ENCODE measurements at places on chromosomes 7 and 10.

GRCh38 chr10:111281516-111281915 is 204.7 kb downstream of the ADRA2A start:
- DNase-seq = no peak

DNA sequence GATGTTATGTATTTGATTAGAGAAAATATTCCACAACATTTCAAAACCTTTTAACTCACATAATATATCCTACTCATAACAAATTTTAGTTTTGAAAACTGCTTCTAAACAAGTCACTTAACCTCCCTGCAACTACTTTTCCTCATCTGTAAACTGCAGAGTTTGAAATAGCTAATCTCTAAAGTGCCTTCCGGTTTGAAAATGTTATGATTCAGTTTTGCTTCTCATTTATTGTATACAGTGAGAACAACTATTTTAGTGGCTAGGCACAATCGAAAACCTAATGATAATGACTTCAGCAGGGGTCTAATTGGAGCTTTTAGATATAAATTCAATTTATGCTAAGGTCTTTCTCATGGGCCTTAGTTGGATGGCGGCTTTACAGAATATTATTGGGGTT is 30.7 kb upstream of the TEX47 start:
- no peak for DNase-seq

DNA sequence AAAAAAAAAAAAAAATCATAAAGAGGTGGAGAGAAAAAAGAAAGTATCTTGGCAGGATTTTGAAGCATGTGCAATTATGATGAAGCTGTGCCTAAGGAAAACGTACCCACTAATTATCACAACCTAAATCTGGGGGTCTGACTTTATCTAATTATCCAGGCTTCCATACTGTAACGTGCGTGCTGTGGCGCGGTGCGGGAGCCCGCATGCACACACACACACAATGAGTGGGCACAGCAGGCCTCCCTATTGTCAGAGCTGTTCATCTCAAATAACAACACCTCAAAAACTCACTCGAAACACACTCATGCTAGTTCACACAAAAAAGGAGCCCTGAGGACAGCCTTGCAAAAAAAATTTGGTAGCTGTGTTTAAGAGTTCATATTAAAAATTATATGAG is 31.9 kb downstream of the BEND7 start:
- DNase-seq = no peak

GRCh38 chr7:70400829-70401380 is 731.0 kb upstream of the GALNT17 start:
- no peak for DNase-seq

DNA sequence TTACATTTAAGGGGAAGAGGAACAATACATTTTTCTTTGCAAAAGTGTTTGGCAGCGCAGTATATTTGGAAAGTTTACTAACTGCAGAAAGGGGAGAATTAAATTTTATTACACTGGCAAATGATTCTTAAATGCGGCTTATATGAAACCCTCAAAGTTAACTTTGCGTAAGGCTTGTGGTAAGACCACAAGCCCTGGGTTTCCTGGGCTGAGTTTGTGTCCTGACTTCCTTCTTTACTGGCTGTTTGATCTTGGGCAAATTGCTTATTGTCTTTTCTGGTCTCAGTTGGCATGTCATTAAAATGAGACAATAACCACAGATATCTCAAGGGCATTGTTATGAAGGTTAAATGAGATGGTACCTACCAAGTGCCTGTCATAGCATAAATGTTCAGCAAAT is 106.8 kb downstream of the GLRX3 start:
- DNase-seq = no peak

DNA sequence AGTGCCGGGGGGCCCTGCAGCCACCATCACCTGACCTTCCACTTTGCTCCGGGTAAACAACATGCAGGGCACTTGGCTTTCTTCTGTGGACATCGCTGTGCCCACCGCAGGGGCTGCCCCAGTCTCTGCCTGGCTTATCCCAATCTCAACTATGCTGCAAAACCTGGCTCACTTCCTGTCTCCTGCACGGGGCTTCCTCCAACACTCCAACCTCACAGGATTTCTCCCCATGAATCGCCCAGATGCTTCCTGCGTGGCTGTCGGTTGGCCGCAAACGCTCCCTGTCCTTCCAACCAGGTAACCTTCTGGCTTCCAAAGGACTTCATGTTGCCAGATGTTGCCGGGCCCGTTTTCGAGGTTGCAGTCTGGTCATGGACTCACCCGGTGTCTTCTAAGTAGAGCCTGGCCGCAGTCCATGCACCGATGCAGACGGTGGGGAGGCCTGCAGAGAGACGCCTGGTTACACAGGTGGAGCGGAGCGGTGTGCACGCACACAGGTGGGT is 109.0 kb downstream of the VIPR2 start:
- no peak for DNase-seq

GRCh38 chr10:128596906-128597305 is 470.7 kb upstream of the MKI67 start:
- DNase-seq = no peak

DNA sequence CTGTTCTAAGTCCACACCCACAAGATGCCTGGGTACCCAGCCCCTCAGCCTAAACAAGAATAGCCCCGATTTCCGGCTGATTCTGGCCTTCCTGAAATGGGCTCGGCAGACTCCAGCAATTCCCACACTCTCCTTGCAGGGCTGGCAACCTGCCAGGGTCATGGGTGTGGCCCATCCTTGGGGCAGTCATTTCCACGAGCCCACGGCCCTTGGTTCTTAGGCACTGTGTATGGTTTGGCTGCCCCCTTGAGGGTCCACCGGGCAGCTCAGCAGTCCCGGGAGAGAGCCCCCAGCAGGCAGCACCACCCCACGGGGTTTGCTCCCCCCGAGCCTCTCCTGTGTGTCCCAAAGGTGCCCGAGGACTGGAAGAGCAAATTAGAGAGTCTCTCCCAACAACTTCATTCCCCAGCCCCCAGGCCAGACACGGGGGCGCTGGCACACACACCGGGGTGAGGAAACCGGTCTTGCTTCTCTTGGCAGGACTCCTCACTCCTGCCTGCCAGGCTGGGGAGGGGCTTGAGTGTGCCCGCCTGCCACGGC is 142.2 kb downstream of the EMX2 start:
- no peak for DNase-seq

DNA sequence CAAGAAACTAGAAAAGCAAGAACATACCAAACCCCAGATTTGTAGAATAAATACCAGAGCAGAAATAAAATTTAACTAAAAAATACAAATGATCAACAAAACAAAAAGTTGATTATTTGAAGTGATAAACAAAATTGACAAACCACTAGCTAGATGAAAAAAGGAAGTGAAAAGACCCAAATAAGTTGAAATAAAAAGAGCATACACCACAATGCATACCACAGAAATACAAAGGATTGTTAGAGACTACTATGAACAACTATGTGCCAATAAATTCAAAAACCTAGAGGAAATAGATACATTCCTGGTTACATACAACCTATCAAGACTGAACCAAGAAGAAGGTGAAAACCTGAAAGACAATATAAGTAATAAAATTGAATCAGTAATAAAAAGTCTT is 333.4 kb downstream of the SH2D4B start:
- DNase-seq = no peak

DNA sequence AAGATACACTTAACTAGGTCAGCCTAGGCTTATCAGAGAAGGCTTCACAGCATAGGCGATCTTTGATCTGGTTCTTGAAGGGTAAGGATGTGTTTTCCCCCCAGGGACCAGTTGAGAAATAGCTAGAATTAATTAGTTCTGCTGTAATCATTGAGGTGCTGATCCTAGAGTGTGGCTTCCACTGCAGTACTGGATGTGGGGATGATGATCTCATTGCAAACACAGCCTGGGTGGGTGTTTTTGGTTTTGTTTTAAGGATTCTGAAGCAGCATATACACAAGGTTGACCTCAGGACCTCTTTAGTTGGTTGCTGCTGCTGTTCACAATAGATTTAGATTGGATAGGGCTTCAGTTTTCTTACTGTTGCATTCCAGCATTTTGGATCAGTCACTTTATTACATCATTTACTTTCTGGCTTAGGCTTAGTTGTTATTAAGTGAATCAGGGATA is 159.7 kb downstream of the AUTS2 start:
- no peak for DNase-seq

DNA sequence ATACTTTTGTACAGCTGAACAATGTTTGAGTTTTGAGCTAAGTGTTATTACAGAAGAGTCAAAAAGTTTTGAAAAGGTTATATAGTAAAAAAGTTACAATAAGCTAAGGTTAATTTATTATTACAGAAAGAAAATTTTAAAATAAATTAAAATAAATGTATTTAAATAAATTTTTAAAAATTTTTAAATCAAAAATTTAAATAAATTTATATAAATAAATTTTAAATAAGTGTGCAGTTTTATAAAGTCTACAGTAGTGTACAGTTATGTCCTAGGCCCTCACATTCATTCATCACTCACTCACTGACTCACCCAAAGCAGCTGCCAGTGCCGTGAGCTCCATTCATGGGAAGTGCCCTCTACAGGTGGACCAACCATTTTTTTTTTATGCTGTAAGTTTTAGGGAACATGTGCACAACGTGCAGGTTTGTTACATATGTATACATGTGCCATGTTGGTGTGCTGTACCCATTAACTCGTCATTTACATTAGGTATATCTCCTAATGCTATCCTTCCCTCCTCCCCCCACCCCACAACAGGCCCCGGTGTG is 462.9 kb upstream of the ZMIZ1 start:
- DNase-seq = no peak

- DNase-seq = no peak
Observed at GRCh38 chr10:14093730-14094484, 236.8 kb downstream of the FRMD4A start.

- no peak for DNase-seq
Observed at GRCh38 chr7:94417306-94417705, 22.6 kb downstream of the COL1A2 start.

DNA sequence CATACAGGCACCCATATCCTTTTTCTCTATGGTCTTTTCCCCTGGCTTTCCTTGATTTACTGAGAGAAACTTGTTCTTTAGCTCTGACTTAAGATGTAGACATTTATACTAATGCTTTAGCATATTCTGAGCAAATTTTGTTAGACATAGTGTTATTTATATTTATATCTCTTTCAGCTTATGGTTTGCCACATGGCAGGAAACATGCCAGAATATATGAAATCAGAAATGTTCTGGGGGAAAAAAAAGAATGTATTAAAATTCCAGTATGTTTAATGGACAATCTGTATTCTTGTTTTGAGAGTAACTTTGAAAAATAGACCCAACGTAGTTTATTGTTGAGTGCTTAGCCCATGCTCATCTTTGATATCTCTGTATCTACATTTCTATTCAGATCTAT is 10.1 kb upstream of the GGCT start:
- no peak for DNase-seq

GRCh38 chr7:114988026-114988425 is 66.1 kb downstream of the MDFIC start:
- no peak for DNase-seq

DNA sequence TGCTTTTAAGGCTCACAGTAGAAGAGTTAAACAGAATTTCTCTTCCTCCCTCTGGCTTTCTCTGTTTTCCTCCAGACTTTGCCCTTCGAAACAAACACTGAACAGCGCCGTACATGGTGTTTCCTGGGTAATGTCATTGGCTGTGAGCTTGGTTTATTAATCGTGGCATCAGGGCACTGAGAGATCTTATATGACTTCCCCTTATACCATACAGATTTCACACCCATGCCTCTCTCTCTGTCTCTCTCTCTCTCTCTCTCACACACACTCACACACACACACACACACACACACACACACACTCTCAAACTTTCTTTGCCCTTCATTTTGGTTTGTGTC is 195.5 kb downstream of the CREB5 start:
- DNase-seq = no peak

DNA sequence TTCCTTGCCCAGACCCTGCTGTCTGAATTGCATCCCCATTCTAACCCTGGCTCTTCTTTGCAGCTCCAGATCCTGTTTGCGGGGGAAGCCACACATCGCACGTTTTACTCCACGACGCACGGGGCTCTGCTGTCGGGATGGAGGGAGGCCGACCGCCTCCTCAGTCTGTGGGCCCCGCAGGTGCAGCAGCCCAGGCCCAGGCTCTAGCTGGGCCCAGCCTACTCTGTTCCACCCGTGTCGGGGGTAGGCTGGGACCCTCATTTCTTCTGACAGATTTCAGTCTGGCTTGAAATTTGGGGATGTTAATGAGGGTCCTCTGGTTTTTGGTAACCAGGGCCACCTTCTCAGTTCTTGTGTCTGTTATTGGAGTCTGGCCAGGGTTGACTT is 2.7 kb upstream of the MTG1 start:
- no peak for DNase-seq

GRCh38 chr7:37943905-37944736 is 23.7 kb downstream of the EPDR1 start:
- DNase-seq = no peak

Measured in naive B cell (primary cell).